Lung microvascular endothelial cell (primary cell): ENCODE measurements at places on chromosomes 13 and 19.

DNA sequence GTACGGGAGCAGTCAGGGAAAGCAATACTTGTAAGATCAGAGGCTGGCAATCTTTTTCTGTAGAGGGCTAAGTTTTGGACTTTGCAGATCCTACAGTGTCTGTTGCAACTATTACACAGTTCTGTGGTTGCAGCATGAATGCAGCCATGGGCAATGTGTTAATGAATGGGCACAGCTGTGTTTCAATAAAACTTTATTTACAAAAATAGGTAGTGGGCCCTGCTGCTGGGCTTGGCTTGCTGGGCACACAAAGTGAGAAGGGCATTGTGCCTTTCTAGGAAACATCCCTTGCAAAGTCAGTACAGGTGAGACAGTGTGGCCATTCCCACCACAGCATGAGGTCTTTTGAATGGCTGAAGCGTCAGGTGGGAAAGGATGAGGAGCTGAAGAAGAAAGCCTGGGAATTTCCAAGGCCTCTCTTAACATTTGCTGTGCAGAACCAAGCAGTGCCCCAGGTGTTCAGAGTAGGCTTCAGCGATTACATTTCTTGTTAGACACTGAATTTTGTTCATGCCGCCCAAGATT is 9.1 kb downstream of the KL start:
- no peak for DNase-seq

- DNase-seq: no peak
Observed at GRCh38 chr19:23769691-23770468, 11.2 kb upstream of the ZNF681 start.

DNA sequence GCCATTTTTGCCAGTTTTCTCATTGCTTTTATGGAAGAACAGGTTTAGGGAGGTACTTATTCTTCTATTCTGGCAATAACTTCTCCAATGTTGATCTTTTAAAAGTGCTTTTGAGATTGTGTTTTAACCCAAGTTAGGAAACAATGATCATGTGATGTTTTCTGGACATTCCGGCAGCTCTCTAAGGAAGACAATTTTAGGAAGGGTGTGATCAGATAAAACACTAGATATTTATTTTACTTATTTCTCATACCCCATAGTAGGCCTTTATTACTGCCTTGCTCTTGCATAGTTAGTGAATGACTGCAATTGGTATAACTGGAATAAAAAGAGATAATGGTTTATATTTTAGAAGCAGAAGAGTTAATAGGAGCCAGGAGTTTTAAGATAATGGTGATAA is 68.4 kb upstream of the SPATA13 start:
- DNase-seq: no peak

DNA sequence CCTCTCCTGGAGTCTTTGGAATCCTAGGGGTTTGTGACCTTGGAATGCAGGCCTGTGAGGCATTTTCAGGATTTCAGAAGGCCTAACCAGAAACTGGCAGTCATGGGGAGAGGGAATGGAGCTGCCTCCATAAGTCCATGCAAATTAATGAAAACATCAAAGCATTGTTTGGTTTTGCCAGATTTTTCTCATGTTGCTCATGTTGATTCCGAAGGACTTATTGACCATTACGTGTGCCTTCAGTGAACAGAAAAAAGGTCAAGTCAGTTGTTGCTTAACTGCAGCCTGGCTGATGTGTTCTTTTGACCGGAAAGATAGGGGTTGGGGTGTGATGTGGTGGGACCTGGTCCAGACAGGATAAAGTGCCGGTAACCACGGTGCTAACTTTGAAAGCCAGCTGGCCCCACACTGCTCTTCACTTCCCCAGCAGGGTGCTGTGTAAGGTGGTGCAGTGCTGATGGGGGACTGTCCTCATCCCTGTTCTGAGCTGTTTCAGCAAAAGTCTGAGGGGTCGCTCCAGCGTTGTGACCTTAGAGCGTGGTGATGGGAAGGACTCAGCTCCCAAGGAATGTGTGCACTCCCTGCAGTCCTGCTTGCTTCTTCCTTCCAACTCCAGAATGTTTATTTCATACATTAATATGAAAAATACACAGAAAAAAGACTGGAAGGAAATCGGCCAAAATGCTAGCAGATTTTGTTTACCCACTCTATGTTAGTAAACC is 3.5 kb downstream of the RNF113B start:
- peak; percentile 76 for DNase-seq
